ENCODE measurements at places on chromosomes 4 and X.

DNA sequence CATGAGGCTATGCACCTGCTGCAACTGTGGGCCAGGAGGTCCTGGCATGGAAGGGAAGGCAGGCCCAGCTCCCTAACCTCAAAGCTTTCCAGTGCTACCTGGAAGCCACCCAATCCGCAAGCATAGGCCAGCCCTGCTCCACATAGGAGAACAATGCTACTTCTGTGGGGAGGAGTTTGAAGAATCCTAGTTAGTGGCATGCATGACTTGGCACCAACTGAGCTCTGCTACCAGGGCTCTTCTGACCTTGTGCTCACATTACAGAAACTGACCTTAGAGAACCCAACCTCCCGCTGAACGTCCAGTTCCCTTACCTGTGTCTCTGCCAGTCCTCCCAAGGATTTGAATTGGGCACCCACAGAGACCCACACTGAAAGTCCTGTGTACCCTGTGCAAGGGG is 58.8 kb downstream of the USP46 start:
- DNase-seq = no peak

DNA sequence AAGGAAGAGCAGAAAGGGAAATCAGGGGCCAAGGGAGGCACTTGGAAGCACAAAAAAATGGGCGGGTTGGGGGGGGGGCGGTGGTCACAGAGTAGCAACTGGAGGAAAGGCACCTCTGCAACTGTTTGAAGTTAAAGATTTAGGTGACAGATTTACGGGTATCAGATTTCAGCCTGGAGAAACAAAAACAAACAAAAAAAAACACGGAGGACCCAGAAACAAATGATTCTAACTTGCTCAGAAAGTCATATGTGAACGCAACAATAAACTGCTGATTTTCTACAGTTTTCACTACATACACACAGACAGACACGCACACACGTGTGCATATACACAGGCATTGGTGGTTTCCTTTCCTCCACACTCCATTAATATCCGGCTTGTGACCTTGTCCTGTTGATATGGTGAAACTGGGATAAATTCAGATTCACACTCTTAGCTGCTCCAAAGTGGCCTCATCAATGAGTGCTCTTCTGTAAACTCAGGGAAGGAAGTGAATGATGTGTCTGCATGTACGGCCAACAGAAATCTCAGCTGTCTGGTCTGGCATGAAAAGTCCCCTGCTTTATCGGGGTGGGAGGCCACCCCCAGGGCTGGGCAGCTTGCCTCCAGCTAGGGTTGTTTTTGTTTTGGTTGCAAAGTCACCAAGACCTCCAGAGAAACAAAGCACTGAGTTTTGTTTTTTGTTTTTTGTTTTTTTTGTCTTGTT is 54.3 kb downstream of the CHST7 start:
- DNase-seq = no peak

- DNase-seq = peak; percentile 73
These were observed 2.3 kb upstream of the SOWAHD start for GRCh38 chrX:119755981-119756533.

DNA sequence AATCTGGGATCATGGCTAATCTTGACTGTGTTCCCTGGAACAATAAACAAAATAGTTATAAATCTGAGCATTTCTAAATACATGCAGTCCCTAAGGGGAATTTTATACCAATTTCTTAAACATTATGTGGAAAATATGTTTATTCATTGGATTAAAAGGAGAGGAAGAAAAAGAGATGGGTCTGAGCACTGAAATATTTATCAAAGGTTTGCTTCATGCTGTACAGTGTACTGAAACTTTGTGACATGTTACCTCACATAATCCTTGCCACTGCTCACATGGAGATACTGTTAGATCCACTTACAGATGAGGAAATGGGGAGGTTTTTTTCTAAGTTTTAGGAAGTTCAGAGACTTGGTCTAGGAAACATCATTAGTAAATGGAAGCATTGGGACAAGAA is 443.6 kb downstream of the SPRY1 start:
- no peak for DNase-seq

GRCh38 chr4:19005211-19005610 is 983.7 kb upstream of the LCORL start:
- no peak for DNase-seq

DNA sequence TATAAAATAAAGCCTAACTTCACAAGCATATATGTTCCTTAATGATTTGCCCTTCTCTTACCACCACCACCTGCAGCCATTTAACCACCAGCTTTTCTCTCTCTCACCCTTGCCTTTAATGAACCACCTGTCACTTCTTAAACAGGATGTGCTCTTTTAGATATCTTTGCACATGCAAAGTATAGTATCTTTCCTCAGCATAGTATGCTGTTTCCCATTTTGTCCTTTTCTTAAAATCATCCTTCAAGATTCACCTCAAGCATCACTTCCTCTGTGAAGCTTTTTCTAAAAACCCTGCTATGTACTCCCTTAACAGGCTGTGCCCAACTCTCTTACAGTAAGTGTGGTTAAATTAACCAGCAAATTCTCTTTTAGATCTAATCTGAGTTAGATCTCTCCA is 8.2 kb upstream of the CNOT6L start:
- DNase-seq = no peak

- no peak for DNase-seq
These were observed 22.4 kb downstream of the SAT1 start for GRCh38 chrX:23805389-23805788.

DNA sequence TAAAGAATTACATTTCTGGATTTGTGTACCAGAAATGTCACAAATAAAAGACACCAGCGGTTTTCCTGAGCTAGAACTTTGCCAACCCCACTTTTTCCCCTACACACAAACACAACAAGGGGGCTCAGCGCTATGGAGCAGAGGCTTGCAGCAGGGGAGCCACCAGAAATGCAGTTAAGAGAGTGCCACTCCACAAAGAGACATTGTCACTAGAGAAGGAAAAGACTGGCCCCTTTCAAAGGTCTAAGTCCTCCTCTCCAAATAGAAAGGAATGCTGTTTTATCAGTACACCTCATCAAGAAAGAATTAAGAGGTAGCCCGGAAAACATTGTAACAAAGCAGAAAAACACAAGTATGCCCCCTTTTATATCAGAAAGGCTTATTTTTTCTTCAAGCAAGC is 419.5 kb downstream of the HNRNPD start:
- no peak for DNase-seq

DNA sequence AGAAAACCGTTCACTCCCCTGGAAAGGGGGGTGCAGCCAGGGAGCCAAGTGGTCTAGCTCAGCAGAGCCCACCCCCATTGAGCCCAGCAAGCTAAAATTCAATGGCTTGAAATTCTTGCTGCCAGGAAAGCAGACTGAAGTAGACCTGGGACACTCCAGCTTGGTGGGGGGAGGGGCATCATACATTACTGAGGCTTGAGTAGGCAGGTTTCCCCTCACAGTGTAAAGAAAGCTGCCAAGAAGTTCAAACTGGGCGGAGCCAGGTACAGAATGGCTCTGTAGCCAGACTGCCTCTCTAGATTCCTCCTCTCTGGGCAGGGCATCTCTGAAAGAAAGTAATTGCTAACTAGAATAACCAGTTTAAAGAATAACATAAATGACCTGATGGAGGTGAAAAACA is 372.3 kb upstream of the F9 start:
- no peak for DNase-seq

GRCh38 chr4:92305878-92306520 is 2.2 kb downstream of the GRID2 start:
- no peak for DNase-seq

DNA sequence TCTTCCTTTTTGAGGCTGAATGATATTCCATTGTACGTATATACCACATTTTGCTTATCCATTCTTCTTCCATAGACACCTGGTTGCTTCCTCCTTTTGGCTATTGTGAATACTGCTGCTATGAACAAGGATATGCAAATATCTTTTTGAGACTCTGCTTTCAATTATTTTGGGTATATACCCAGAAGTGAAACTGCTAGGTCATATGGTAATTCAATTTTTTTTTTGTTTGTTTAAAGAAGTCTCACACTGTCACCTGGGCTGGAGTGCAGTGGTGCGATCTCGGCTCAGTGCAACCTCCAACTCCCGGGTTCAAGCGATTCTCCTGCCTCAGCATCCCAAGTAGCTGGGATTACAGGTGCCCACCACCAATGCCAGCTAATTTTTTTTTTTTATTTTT is 75.3 kb downstream of the METTL14 start:
- DNase-seq = no peak

DNA sequence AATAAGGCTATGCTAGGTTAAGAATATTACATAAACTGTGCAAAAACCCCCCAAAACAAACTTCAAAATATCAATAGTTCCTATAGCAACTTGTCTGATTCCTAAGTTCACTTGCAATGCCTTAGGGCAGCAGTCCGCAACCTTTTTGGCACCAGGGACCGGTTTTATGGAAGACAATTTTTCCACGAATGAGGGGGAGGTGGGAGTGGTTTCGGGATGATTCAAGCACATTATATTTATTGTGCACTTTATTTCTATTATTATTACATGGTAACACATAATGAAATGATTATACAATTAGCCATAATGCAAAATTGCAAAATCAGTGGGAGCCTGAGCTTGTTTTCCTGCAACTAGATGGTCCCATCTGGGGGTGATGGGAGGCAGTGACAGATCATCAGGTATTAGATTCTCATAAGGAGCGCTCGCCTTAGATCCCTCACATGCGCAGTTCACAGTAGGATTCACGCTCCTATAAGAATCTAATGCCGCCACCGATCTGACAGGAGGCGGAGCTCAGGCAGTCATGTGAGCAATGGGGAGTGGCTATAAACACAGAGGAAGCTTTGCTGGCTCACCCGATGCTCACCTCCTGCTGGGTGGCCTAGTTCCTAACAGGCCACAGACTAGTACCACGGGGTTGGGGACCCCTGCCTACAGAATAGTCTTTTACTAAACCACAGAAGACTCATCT is 39.7 kb downstream of the ACOX3 start:
- DNase-seq = no peak

GRCh38 chr4:169159624-169160171 is 111.1 kb downstream of the SH3RF1 start:
- no peak for DNase-seq

DNA sequence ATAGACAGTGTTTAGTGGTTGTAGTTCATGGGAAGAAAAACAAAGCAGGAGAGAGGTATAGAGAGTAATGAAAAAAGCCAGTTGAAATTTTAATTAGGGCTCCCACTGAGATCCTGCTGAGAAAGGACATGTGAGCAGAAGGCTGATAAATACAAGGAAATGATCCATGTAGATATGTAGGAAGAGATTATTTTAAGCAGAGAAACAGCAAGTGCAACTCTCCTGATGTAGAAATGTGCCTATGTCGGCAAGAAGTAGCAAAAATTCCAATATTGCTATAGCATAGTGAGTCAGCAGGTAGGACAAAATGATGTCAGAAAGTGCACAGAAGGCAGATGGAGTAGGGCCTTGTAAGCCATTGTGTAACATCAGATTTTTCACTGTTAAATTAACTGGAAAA is 1027.3 kb downstream of the PCDH18 start:
- DNase-seq = no peak

DNA sequence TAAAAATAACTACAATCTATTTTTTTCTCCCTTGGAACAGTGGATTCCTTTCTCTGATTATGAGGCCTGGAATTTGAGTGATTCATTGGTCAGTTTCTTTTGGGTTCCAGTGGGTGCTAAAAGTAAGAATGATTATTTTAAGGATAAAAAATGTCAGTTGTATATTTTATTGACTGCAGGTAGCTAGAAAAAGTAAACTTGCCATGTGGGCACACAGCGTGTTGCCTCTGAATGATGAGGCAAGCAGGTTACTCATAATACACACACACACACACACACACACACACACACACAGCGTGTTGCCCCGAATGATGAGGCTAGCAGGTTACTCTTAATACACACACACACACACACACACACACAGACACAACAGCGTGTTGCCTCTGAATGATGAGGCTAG is 13.8 kb downstream of the GALNT7 start:
- DNase-seq = no peak

DNA sequence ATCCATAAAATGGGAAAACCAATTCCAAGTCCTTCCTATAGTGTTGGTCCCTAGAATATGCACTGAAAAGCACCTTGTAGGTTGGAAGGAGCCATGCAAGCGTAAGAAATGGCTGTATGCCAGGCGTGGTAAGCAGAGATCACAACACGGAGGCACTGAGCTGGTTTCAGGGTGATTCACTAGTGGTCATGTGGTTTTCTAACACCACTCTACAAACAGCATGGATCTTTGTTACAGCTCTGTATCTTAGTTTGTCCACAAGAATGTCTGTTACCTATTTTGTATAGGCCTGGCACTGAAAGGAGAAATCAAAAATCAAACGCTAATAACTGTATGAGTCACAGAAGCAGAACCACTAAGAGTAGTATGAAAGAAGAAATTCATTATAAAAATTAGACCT is 71.9 kb downstream of the MAGEB17 start:
- no peak for DNase-seq

- DNase-seq = no peak
These were observed 3.1 kb downstream of the TFDP3 start for GRCh38 chrX:133215017-133215416.

DNA sequence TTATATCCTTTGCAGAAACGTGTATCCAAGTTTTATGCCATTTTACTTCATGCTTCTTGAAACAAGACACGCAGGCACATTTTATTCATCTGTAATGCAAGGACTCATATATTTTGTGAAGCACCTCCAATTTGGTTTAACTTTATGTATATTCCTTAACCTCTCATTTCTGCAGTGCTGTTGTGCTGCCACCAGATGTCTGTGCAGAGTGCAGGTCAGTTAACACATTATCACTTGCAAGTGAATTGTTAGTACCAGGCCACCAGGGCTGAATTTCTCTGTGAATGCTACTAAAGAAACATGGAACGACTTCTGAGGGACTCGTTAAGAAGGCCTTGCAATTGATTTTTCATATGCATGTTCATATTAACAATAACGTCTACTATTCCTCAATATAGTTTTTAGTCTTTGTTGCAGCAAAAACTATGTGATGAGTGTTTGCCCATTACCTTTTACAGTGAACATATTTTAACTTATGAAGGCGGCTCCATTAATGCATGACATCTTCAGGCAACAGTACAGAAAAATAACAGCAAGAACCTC is 770.3 kb downstream of the NLGN4X start:
- DNase-seq = peak; percentile 8

DNA sequence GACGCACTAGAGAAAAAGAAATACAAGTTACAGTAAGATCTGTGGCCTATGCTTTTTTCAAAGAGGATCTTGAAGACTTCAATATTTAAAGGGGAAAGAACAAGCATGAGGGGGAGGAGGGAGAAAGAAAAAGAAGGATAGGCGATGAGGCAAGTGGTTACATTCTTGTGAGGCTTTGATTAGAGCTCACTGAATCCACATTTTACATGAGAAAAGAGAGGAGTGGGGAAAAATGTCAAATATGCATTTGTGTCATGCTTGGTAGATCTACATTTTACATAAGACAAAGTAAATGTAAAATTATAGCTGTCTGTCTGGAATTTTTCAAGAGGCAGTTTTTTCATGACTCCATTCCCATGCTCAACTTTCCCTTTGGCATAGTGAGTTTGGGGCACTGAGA is 965.9 kb downstream of the FSTL5 start:
- DNase-seq = no peak

GRCh38 chr4:173866322-173867026 is 336.4 kb upstream of the HAND2 start:
- DNase-seq = peak; percentile 72
